Putamen (tissue), 1 donor: ENCODE measurements at places on chromosomes 7 and 10.

DNA sequence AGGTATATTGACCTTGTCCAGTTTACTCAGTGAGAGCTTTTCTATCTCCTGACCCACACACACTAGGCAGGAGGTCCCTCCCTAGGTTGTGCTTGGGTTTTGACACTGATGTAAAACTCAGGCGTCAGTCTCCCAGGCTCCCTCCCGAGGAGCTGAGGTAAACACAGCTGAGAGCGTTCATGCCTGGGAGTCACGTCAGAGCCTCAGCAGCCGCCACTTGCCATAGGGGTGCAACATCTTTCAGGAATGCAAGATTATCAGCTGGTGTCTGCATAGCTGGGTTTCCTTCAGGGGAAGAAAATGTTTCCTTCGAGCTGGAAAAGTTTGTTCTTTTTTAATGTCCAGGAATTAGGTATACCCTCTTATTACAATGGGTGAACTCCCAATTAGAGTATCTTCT is 70.6 kb downstream of the FGFR2 start:
- DNase-seq: no peak

- peak; percentile 69 for DNase-seq
Measured at GRCh38 chr10:102408728-102409603, 9.6 kb downstream of the PSD start.

GRCh38 chr7:46654546-46655443 is 733.7 kb upstream of the IGFBP3 start:
- no peak for DNase-seq

GRCh38 chr7:40234046-40234445 is 99.2 kb downstream of the SUGCT start:
- no peak for DNase-seq

- DNase-seq: peak; percentile 66
Measured at GRCh38 chr10:62426086-62426485, 51.9 kb downstream of the ZNF365 start.

GRCh38 chr7:47318395-47319182 is 263.3 kb downstream of the TNS3 start:
- no peak for DNase-seq

GRCh38 chr10:124713679-124714255 is 30.4 kb downstream of the FAM53B start:
- DNase-seq: no peak

DNA sequence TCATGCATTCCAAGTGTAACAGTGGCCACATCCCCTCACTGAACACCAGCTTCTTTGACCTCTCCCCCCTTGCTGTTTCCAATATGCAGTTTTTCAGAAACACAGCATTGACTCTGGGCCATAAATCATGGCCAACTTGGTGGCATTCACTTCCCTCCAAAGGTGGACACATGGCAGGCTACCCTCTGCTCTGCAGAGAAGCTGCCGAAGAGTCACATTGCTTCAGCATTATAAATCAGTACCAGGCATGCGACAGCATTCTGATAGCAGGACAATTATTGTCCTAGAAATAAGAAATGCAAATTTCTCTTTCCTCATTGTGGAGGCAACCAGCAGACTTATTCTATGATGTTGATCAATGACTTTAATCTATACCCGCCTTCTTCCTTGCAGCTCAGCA is 475.4 kb upstream of the GHITM start:
- DNase-seq: no peak

DNA sequence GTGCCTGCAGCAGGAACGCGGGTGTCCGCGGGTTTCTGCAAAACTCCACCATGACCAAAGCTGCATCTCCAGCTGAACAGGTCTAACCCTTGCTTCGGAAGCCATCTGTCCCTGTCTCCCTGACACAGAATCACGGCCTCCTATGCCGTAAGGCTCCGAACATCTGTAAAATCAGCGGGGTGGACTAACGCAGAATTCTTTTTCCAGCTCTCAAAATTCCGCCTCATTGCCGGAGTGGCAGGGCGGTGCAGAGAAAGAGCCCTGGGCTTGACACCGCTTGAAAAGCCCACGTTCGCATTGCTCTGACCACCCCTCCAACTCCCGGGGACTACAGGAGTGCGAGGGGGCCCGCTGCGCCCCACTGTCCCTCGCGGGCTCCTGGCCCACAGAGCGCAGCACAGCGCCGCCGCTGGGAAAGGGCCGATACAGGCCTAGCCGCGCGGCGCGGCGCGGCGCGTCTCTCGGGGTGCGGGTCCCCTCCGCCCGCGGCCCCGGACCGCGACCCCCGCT is 409 bp downstream of the DNMBP start:
- DNase-seq: peak; percentile 36

- DNase-seq: no peak
Measured at GRCh38 chr7:123823898-123824753, 20.8 kb upstream of the HYAL4 start.

DNA sequence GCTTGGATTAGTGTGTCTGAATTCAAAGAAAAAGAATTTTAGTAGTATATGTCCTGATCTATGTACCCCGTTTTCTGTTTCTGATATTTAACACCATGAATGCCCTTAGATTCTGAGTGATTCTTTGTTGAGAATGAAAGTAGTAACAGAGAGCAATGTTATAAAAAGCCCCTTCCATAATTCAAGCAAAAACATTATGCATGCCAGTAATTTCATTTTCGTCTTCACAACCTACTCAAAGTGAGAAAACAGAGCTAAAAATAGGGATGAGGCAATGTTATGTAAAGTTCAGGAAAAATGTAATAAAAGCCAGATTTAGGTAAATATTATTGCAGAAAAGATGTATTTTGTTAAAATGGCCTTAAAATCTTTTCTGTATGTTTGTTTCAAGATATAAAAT is 28.1 kb downstream of the PTPRZ1 start:
- DNase-seq: no peak

DNA sequence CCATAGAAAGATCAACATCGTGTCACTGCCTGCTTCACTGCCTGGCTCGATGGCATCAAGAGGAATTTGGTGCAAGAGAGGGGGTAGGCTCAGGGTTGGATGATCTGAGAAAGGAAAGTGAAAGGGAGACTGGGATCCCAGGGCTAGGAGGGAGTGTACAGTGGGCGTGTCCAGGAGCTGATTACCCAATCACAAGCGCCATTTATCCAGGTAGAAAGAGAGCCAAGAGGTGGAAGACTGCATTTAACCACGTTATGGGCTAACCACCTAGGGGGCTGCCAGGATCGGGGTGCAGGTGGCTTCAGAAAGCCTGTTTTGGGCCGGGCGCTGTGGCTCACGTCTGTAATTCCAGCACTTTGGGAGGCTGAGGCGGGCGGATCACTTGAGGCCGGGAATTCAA is 10.3 kb downstream of the PODXL start:
- DNase-seq: no peak

DNA sequence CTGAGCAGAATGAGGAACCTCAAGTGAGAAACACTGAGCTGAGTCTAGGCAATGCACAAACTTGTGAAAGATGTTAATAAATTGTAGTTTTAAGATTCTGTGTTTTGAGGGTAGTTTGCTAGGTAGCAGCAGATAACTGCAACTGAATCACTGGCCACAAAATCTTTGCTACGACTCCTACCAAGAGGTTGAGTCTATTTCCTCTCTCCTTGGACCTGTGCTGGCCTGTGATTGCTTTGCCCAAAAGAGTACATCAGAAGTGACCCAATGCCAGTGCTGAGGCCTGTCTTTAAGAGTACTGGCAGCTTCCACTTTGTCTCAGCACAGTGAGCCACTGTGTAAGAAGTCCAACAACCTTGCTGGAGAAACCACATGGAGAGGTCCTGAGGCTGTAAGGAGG is 11.9 kb upstream of the TSPAN13 start:
- DNase-seq: no peak

- DNase-seq: no peak
Measured at GRCh38 chr7:82268632-82269031, 174.9 kb downstream of the CACNA2D1 start.

DNA sequence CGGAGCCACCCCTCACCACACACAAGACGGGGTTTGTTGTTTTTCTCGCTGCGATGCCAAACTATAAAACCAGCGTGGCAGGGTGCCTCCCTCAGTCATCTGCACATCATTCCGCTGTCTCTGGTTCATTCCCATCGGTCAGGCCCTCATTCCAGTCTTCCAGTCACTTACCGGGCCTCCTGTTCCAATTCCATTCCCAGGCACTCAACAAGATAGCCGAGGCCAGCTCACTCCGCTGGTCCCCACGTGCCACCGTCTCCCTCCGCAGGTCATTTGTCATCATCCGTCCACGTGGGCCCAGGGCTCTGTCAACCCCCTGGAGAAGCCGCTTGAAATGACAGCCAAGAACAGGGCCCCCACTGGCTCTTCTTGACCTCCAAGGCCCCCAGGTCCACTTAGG is 6.1 kb upstream of the TMEM184A start:
- no peak for DNase-seq

GRCh38 chr10:5991708-5992107 is 14.4 kb upstream of the IL15RA start:
- DNase-seq: no peak

- DNase-seq: no peak
Measured at GRCh38 chr10:26157734-26158133, 58.8 kb upstream of the GAD2 start.
